ENCODE measurements at places on chromosomes 3 and 15.

- no peak for DNase-seq
Observed at GRCh38 chr15:85386261-85386660, 5.9 kb downstream of the AKAP13 start.

DNA sequence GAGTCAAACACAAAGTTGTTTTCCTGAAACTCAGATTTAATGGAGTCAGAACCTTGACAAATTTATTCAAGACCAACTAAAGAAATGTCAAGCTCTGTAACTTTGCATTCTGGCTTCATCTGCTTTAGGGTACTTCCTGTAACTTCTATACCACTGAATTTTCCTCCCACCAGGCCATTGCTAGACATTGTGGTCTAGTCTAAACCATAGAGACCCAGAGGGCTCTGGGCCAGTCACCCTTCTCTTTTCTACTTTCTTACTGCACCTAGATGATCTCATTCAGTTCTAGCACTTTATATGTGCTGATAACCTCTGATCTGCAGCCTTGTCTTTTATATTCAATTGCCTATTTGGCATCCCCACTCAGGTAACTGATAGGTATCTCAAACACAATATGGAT, 2.8 kb upstream of the OR5K1 start:
- DNase-seq = no peak

- DNase-seq = no peak
Observed at GRCh38 chr3:185744997-185745843, 79.6 kb downstream of the IGF2BP2 start.

GRCh38 chr15:39624806-39625205, 43.9 kb downstream of the THBS1 start:
- peak; percentile 45 for DNase-seq

DNA sequence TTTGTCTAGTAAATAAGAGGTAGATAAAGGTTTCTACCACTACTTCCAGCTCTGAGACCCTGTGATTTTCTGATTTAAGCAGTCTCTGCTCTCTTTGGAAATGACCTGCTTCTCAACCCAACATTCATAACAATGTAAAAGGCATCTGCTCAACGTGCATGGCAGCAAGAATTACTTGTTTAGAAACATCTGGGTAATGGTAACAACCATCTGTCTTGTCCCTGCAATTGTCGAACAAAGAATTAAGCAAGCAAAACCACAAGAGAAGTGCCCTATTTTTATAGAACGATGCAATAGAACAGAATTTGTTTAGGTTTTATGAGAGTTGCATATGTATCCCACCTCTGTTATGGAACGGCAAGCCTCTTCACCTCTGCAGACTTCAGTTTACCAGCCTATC, 7.1 kb upstream of the FSIP1 start:
- no peak for DNase-seq

GRCh38 chr15:51299187-51300015, 39.0 kb downstream of the CYP19A1 start:
- no peak for DNase-seq

DNA sequence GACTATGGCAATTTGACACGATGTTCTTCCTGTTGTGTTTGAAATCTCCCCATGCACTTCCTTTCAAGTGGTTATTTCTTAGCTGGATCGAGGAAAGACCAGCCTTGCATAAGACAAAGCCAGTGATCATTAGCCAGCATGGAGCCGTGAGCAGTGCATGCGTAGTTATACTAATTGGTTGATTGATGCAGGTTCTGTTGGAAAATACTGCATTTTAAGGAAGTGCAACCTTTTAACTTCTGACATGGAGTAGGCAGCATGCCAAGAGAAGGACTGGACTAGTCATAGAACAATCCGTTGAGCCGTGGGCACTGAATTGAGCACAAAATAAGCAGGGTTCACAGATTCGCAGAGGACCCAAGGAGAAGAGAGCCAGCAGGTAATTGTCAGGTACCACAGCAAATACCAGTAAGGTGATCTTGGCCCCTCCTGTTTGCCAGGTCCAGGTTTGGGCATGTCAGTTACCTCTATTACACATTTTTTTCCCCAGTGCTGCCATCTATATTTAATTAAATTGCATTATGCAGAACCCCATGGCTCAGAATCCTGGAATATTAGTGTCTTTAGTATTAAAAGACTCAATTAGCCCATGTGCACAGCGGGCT, 29.0 kb upstream of the BCL6 start:
- DNase-seq = no peak

- no peak for DNase-seq
Observed at GRCh38 chr15:56894601-56895000, 23.8 kb upstream of the TCF12 start.

DNA sequence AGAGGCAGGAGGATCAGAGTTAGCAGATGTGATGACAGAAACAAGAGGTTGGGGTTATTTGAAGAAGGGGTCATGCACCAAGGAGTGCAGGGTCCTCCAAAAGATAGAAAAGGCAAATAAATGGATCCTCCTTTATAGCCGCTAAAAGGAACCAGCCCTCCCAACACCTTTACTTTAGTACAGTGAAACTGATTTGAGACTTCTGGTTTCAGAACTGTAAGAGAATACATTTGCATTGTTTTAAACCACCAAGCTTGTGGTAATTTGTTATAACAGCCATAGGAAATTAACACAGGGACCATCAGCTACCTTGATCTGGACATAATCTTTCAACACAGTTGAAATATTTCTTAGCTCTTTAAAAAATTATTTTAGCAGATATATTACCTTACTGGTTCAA, 166.6 kb downstream of the TIGIT start:
- no peak for DNase-seq

- no peak for DNase-seq
Observed at GRCh38 chr3:4711680-4711992, 218.5 kb downstream of the ITPR1 start.

GRCh38 chr3:25744470-25744869, 38.8 kb downstream of the NGLY1 start:
- no peak for DNase-seq

DNA sequence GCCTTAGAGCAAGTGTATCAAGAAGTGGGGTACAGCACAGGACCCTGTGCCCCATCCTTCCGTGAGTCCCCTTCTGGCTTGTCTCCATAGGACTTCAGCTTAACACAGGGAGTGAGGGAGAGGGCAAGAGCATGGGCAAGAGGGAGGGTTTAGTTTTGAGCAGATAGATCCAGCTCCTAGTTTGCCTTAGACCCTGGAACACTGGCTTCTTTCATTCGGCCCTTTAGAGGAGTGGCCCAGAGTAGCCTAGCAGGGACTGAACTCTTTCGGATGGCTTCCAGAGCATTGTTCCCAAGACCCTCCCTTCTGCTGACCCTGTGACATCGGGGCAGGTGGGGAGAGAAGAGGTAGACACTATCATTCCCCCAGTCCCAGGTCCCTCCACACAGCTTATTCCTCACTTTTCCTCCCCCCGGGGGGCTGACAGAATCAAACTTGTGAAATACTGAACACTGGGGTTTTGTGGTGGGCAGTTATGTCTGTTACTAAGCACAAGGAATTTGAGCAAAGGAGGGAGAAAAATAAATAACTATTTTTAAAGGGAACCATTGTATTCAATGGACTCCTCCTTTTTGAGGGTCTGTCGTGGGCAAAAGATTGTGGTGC, 289.6 kb upstream of the C2CD4B start:
- DNase-seq = no peak

DNA sequence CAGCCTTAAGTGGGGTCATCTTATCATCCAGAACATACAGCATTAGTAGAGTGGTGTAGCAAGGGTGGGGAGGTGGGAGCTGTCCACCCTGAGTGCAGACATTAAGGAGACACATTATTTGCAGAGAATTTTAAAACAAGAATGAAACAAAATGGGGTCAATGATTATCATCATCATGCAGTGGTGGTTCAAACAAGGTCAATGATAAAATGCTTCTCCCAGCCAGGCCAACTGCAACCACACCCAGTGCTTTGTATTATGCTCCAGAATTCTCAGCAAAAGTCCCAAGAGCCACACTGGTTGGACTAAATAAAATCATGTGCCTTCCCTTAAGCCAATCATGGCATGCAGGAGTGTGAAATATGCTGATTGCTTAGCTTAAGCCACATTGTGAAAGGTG, 96.7 kb upstream of the FHIT start:
- DNase-seq = no peak

DNA sequence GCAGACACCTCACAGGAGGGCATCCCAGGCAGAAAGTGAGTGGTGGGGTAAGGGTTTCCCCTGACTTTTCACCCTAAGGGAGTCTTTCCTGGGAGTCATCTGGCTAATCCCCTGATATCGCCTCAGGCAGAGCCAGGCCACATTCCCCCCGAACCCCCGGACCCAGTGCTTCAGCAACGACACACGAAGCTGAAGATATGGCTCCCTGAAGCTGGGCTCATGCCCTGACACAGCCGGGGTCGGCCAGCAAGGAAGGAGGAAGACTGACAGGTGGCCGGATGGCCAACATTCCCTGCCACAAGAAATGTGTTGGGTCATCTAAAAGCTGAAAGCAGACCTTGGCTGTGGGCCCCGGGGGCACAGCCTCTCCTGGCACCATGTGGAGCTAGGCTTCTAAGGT, 14.4 kb downstream of the CHST13 start:
- DNase-seq = no peak

DNA sequence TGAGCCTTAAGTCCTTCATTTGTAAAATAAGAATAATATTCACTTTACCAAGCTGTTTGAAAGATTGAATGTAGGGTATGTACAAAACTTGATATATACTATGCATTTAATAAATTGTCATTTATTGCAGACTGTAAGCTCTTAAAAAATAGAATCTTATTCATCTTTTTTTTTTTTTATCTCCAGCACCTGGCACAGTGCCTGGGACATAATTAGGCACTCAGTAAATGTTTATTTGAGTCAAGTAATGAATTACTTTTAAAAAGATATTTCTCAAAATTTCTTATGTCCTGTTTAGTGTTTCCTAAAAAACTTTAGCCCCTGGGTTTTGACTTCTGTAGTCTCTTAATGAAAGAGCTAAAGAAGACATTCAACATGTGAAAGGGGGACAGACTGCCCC, 71.7 kb downstream of the TOP2B start:
- no peak for DNase-seq

GRCh38 chr3:100047455-100048141, 66.7 kb downstream of the FILIP1L start:
- no peak for DNase-seq

- DNase-seq = no peak
Observed at GRCh38 chr15:82136120-82136519, 90.3 kb upstream of the MEX3B start.

- DNase-seq = no peak
Observed at GRCh38 chr15:48109856-48110531, 10.8 kb upstream of the SLC24A5 start.

DNA sequence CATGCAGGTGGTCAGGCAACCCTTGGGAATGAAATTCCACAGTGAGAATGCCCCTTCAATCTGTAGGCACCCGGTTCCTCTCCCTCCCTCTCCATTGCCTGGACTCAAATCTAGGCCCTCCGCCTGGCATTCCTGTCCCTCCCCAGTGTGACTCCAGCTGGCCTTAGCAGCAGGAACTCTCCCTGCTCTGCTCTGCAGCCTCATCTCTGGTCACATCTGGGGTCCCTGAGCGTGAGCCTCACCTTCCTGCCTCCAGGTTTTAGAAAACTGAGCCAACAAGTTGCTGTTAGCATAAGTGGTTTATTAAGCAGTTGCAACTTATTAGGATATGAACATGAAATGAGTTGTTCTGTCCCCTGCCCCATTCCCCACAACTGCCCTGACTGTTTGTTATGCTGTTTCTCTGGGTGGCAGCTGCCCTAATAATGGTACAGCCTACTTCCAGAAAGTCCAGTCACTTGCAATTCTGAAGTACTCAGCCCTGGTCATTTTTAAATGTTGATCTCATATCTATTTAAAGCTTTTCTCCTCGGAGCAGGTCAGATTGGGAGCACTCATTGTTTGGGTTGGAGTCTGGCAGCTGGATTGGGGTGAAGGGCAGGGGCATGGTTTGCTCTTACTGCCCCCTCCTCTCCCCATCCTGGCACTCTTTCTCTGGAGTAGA, 63.0 kb upstream of the ANKRD34C start:
- DNase-seq = no peak

GRCh38 chr3:23000371-23000770, 202.8 kb upstream of the UBE2E2 start:
- DNase-seq = no peak

DNA sequence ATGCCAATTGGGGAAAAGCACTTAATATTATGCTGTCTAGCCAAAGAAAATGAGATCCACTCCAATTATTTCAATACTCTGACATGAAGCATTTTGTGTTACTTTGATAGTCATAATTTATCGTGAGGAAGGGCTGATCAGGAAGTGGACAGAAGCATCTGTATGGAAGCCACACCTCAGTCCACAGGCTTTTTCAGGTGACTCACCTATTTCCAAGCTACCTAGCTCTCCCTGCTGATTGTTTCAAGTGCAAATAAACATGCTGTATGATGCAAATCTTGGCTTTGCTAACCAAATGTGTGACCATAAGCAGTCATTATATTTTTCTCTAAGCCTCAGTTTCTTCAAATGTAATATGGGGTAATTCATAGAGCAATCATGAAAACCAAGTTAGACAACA, 30.8 kb upstream of the CPB1 start:
- DNase-seq = no peak

DNA sequence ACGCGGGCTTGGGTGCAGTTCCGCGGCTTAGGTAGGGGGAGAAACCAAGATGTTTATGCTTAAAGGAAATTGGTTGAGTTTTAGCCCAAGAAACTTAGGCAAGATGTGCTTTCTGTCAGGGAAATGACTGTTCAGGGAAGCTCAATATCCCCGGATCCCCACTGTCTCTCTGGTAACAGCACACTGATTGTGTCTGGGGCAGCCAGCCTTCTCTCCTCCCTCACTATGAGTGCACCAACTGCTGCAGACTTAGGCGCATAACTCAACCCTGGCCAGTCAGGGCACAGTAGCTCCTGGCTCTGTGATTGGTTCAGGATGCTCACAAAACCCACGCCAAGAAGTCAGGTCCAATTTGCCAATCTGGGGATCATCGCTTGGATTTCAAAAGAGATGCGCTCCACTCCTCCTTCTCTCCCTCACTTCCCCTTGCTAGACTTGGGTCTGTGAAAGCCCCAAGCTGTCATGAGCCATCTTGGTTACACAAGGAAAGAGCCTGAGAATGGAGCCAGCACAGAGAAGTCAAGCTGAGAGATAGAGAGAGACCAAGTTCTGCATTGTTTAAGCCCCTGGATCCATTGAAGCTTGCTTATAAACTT, 42.5 kb upstream of the CACNA2D3 start:
- no peak for DNase-seq

DNA sequence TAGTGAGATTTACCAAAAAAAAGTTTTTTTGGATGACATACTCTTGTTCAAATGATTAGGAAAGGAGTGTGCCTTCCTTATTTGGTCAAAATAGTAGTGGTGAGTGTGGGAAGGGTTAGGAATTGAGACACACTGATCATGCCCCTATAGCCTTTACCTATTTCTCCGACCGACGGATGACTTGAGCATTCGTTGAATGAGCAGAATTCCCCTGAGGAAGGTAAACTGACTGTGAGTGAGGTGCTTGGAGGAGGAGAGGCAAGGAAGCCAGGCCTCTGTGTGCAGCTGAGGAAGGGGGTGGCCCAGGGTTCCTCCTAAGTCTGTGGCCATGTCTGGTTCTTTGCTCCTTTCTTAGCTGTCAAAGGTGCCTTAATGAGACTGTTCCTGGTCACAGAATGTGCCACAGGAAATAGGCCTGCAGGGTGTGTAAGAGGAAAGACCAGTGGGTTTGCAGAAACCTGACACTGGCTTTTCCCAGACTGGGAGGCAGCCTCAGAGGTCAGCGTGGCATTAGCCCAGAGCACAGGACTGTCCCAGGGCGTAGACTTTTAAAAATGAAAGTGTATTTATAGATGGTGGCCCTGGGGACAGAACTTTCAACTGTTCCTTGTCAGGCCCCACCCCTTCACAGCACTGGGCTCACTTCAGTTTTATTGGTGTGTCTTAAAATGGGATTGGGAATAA, 307.7 kb upstream of the C2CD4B start:
- no peak for DNase-seq

GRCh38 chr15:79643393-79643792, 211.3 kb downstream of the MINAR1 start:
- no peak for DNase-seq

Measured in stimulated activated CD8-positive, alpha-beta memory T cell treated with anti-CD3 and anti-CD28 coated beads, Interleukin-15, amount 100 ng/mL, for 4 hours (primary cell).